CD4-positive, alpha-beta T cell (primary cell): ENCODE measurements at places on chromosomes 3 and 15.

GRCh38 chr3:58116985-58117384 is 93.8 kb downstream of the DNASE1L3 start:
- DNase-seq: no peak

DNA sequence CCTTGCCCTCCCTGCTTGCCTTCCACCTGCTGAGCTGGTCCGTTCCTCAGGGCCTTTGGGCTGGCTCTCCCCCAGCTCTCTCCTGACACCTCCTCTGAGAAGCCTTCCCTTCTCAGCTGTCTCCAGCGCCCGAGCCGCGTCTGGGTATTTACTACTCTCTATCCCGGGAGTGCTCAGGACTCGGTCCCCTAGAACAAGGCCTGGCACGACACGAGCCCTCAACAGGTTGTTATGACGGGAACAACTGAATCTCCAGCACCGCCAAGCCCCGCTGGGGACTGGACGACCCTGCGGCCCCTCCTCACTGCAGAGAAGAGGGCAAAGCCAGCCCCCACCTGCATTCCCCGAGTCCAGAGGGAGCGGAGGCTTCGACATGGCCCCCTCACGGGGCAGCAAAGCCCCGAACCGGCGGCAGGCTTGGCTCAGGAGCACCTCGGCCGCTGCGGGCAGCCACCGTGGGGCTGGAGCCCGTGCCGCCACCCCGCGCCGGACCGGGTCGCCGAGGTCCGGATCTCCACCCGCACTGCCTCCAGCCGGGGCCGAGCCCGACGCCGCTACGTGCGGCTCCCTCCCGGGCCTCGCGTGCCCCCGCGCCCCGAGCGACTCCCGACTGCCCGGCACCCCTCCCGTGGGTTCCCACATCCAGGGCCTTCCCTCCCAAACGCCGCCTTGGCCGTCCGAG is 792 bp downstream of the TPRA1 start:
- no peak for DNase-seq

DNA sequence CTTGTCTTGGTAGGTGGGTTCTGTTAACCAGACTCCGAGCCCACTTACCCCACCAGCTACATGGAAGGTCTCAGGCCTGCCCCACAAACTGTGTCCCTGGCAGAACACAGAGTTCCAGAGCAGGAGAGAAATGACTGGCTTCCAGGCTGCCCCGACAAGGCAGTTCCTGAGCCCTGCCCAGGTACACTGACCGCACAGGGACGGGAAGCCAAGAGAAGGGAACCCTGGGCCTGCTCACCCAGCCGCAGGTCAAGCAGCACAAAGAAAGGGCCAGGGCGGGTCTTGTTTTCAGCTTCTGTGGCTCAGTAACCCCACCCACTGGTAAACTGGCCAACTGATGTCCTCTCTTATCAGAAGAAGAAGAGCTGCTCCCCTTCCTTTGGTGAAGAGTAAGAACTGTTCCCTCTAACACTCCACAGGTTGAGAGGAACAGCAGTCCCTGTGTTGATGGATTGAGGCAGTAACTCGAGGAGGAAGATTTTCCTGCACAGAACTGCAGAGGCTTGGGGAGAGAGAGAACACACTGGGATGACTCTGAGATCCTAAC is 68.4 kb downstream of the CRTC3 start:
- no peak for DNase-seq

DNA sequence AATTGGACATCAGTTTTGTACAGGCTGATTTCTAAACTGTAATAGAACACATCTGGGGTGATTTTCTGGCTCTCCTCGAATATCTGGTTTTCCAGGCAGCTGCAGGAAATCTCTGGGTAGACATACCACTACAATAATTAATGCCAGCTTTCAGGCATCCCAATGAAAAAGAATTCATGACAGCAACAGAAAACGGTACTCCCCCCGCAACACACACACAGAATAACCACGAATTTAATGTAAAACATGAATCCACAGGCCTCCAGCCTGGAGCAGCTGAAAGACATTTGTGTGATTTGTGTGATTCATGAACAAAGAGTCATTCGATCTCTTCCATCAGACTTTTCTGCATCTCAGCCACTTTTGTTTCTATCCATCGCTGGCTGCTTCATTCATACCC is 262.2 kb downstream of the MAGI1 start:
- DNase-seq: no peak

DNA sequence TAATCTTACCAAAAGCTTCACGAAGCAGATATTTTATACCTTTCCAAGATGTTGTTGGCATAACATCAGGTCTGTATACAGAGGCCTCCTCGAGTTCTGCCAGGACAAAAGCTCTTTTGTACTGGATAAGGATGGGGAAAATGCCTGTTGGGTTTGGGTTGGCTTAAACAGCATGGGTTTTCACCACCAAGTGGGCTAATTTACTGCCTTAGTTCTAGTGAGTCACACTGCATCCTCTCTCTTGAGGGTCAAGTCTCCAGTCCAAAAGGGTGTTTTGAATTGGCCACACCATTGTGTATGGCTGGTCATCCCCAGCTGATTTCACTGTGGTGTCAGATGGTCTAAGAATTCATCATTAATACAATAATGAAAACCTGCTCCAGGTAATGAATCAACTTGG is 26.1 kb upstream of the BHLHE40 start:
- no peak for DNase-seq

- no peak for DNase-seq
Observed at GRCh38 chr3:161171639-161172552, 49.2 kb upstream of the NMD3 start.

GRCh38 chr3:194296454-194297263 is 54.5 kb downstream of the CPN2 start:
- DNase-seq: no peak

DNA sequence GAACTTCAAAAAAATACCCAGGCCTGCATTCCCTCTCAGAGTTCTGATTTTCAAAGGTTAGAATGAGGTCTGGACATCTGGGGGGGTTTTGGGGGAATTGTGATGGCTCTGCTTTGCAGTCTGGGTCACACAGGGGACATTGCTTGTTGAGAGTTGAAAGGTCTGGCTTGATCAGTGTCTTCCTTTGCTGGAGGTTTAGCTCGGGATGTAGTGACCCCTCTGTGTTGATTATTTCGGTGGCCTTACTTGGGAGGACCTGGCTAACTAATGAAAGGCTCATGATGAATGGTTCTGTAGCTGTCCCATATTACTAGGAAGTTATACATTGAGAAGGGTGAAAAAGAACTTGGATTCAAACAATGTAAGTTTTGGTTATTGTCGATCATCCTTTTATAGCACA is 23.7 kb downstream of the TPM1 start:
- no peak for DNase-seq

- no peak for DNase-seq
Observed at GRCh38 chr15:63895194-63895593, 61.4 kb upstream of the HERC1 start.

DNA sequence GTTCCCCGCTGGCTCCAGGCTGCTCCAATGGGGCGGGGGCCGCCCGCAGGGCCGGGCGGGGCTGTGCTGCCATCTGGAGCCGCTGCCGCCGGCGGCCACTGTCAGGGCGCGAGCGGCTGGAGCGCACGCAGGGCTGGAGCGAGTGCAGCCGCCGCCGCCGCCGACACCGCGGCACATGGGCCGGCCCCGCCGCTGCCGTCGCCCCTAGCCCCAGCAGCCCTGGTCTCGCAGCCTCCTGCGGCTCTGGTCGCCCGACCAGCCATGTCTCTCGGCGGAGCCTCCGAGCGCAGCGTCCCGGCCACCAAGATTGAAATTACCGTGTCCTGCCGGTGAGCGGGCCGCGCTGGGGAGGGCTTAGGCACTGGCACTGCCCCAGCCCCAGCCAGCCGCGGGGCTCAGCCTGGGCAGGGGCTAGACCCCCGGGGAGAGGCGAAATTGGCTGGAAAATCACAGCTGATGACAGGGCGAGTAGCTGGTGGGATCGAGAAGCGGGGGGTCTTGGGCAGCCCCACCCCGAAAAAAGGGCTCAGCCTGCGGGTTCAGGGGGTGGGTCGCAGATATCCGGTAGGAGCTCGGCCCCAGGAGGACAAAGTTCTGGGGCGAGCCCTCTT is at the start of gene CPNE9:
Gene CPNE9 (plus strand): TSS at position 98 of the 611 bp plus-strand sequence. CDS start 164 bp downstream, at position 262.
- DNase-seq: no peak

DNA sequence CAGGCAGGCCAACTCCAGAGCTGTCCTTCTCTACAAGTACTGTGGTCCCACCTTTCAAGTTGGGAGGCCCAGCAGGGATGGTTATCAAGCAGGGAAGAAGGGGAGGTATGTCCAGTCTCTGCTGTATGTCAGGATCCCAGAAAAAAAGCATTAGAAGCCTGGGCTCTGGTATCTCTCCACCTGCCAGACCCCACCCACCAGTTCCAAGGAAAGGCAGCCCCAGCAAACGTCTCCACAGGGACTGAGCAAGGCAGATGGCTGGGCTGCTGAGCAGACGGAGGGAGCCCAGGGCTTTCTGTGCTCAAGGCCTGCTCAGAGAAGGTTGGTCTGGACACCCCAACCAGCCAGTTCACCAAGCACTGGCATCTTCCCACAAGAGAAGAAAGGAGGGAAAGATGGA is 287.8 kb downstream of the XXYLT1 start:
- no peak for DNase-seq

GRCh38 chr15:33737687-33738601 is 230.4 kb upstream of the CHRM5 start:
- peak; percentile 3 for DNase-seq

- DNase-seq: no peak
Observed at GRCh38 chr15:99137111-99137546, 32.2 kb downstream of the SYNM start.

GRCh38 chr15:90863987-90864386 is 4.4 kb upstream of the FURIN start:
- DNase-seq: no peak

- DNase-seq: no peak
Observed at GRCh38 chr15:66567897-66568296, 2.1 kb upstream of the LCTL start.

DNA sequence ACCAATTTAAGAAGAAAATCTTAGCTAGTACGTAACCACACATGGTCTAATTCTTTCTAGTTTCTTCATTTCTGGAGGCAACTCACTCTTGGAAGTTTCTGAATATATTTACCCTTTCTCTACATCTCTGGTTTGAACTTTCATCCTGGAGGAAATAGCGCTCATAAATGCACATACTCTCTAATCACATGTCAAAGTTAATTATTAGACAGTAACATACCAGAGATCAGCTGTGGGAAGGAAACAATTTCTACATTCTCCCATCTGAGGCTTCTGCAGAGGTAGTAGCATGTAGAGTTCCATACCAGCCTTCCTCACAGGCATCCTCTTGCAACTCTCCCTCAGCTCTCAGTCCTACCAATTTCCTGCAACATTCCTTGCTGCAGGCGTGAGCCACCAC is 132.5 kb downstream of the RBPMS2 start:
- DNase-seq: no peak

- no peak for DNase-seq
Observed at GRCh38 chr15:53681056-53681455, 78.4 kb downstream of the WDR72 start.

DNA sequence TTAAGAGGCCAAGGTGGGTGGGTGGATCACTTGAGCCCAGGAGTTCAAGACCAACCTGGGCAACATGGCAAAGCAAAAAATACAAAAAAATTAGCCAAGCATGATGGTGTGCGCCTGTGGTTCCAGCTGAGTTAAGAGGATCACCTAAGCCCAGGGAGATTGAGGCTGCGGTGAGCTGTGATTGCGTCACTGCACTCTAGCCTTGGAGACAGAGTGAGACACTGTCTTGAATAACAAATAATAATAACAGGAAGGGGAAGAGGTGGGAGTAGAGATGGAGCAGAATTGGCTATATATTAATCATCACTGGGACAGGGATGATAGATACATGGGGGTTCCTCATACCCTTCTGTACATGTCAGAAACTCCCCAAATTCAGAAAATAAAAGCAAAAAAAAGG is 23.8 kb upstream of the NMB start:
- DNase-seq: peak; percentile 55

DNA sequence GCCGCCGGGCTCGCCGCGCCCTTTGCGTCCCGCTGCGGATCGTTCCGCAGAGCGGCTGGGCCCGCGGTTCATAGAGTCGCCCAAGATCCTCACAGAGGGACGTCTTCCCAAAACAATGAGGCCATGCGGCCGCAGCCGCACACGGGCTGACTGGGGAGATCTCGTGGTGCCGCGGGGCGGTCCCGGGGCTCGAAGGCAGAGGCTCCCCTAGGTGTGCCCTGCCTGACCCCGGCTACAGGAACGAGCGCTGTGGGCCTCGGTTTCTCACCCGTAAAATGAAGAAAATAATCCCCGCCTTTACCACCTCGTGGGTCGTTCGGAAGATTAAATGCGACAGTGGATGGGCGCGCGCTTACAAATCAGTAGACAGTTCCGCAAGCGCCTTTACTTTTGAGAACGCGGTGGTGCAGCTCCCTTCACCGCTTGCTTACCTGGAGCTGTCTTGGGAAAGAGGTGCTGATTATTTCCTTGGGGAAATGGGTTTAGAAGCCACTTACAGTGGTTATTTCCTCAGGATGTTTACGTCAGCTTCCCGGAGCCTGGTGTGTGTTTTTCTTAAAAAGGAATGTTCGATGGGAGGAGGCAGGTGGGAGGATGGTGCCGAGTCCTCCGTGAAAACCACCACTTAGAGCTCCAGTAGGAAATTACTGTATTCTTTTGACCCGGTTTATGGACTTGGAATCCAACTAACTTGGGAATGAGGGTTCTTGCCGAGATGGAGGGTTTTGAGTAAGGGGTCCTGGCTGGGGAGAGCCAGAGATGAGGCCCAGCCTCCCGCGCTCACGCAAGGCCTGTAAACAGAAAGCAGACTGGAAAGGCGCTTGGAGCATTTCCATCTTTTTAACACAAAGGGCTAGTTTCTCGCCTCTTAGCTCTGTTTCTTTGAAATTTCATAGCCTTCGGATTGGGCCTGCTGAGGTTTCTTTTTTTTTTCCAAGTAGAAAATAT is 1.9 kb upstream of the MEX3B start:
- no peak for DNase-seq

- no peak for DNase-seq
Observed at GRCh38 chr3:101677436-101678286, 729 bp upstream of the ZBTB11 start.

DNA sequence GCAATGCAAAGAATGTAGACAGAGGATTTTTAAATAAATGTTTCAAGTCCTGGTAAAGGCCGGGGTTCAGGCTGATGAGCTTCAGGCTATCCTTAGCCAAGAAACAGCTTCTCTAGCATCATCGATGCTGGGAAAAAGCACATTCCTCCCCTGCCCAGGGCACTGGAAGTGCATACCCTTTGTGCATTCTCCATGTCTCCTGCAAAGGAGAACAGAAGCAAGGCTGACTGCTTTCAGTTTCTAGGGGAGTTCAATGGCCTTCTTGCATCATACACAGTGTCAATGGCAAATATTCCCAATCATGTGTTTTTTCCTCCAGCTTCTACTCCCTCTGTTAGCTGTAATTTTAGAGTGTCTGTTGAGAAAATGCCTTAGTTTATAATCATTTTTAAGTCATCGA is 59.9 kb downstream of the GPR176 start:
- no peak for DNase-seq

- DNase-seq: no peak
Observed at GRCh38 chr3:69005071-69005790, 8.3 kb downstream of the EOGT start.
